ENCODE measurements at places on chromosomes 2 and 18.

- DNase-seq: no peak
These were observed 1250.1 kb upstream of the GYPC start for GRCh38 chr2:125405816-125406215.

DNA sequence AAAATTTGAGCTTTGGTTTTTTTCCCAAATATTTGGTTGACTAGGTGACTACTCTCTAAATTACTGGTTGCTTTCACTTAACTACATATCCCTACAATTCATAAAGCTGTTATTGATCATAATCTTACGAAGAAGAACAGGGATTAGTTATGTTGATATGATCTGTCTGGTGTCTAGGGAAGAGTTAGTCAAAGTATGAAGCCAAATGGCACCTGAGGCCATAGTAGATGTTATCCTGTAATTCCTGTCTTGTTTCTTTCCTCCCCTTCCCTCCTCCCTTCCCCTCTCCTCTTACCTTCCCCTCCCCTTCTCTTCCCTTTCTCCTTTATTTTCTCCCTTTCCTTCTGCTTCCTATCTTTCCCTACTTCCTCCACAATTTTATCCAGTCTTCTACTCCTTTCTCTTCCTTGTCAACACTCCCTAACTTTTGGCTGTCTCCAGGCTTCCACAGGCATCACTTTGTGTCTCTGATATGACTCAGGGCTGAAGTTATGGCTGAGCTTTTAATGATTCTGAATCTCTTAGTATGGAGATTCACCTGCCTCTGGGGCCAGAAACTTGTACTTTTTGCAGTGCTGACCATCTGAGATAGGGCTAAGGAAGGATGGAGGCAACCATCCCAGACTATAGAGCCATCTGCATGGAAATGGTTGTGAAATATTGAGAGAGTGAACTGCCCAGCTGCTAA is 149.9 kb upstream of the TCF4 start:
- DNase-seq: no peak

GRCh38 chr2:168751104-168751740 is 51.2 kb upstream of the NOSTRIN start:
- no peak for DNase-seq

DNA sequence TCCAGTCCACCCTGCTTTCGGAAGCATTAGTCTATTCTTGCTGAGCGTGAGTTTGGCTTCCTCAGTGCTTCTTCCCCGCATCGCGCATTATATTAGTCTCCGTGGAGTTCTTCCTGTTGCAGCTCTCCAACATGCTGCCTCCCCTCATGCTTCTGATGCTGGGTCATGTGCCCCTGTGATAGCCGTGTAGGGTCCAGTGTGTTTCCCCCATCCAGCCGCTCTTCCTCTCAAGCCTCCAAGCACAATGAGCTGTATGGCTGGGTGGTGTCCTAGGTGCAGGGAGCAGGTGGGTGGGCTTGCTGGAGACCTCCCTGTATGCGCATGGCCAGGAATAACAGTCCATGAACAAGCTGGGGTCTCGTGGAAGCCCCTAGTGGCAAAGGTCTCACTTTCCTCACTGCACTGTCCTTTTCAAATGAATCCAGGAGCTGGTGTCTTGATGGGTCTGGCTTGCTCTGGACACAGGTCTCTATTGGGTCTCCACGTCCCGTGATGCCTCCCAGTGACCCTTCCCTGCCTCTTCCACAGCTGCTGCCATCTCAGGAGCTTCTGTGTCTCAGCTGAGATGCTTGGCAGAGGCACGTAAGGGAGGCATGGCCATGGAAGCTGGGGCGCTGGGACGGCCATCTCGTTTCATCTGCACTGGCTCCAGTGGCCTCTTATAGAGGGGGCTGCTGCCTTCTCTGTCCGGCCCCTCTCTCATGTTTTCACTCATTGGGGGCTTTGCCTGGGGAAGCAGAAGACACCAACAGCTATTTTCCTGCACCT is 54.8 kb upstream of the HDAC4 start:
- DNase-seq: no peak

DNA sequence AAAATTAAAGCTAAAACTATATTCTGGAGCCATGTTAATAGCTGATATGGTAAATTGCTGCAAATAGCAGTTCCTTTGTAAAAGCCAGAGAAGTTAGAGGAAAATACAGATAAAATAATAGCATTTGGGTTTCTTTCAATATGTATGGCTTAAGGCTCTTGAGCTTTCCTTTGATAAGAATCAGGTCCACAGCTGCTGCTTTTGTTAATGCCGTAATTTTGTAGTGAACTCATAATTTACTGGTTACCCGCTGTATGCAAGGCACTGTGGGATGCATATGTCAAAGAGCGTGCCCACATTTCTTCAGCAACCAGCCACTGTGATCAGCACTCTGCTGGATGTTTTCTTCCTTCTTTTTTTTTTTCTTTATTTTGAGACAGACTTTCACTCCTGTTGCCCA is 79.1 kb downstream of the MOGAT1 start:
- no peak for DNase-seq

GRCh38 chr18:1848716-1849115 is 722.6 kb downstream of the METTL4 start:
- no peak for DNase-seq

GRCh38 chr2:107584577-107584976 is 242.1 kb upstream of the RGPD4 start:
- DNase-seq: no peak

DNA sequence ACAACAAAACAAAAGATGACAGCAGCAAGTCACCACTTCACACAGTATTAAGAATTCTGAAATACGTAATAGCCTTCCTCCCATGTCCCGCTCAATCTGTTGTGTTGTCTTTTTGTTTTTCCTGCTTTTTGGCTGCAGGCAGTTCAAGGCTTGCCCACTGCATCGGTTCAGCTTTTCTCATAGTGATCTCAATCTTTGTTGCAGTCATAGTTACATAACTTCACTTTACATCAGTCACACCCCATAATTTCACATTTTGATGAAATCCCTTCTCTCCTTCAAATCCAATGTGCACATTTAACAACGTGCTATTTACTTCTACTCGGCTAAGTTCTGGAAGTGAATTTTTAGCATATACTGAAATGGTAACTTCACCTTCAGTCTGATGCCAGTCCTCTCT is 33.8 kb upstream of the HAAO start:
- DNase-seq: no peak

DNA sequence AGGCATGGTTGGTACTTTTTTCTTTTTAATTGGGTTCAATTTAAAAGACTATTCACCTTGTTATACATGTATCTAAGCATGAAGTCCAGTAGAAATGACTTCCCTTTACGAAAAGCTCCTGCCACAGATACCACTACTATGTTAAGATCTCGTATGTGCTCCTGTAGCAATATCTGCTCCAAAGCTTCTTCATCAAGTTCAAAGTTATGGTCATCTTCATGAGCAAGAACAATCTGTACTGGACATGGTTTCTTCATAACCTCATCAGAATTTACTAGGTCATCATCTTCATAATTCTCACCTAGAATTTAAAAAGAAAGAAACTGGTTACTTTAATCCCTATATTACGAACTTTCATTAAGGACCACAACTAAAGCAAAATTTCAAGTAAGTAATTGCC is 33.9 kb downstream of the ATL2 start:
- DNase-seq: no peak

- no peak for DNase-seq
These were observed 59.6 kb upstream of the TMEM163 start for GRCh38 chr2:134778372-134778771.

GRCh38 chr2:11498543-11499034 is 32.6 kb upstream of the E2F6 start:
- DNase-seq: no peak

GRCh38 chr2:173948842-173949241 is 16.3 kb downstream of the SP3 start:
- no peak for DNase-seq

DNA sequence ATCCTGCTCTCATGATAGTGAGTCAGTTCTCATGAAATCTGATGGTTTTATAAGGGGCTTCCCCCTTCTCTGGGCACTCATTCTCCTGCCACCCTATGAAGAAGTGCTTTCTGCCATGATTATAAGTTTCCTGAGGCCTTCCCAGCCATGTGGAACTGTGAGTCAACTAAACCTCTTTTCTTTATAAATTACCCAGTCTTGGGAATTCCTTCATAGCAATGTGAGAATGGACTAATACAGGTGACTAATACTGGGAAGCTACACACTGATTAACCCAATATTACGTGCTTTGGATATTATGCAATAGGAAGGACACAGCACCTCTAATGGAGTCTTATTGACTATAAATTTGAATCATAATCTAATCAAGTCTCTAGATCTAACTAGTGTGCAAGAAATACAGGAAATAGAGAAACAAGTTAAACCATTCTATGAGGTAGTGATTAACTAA is 107.2 kb upstream of the ETAA1 start:
- DNase-seq: no peak

DNA sequence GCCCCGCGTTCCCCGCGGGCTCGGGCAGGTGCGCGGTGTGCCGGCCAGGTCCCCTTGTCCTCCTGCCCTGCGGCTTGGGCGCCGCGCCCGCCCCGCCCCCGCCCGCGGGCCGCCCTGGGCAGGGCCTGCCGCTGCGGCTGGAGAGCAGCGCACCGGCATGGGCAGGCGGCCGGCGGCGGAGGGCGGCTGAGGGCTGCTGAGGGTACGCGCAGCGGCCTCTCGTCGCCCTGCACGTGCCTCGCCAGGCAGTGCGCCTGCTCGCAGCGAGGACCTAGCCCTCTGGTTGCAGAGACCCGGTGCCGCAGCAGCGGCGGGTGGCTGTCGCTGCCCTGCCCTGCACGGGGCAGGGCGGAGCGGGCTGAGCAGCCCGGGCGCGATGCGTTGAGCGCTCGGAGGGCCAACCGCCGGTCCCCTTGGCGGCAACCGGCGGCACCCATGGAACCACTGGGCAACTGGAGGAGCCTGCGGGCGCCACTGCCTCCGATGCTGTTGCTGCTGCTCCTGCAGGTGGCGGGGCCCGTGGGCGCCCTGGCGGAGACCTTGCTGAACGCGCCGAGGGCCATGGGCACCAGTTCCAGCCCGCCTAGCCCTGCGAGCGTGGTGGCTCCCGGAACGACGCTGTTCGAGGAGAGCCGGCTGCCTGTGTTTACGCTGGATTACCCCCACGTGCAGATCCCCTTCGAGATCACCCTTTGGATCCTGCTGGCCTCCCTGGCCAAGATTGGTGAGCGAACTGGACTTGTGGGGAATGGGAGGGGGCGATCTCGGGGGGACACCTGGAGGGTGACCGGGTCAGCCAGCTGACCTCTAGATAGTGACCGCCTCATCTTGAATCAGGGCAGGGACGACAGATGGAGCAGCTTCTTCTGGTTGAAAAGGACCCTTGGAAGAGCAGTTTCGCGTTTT is at the start of gene SLC9A2:
SLC9A2 (plus strand) TSS at position 140 of the 906 bp plus-strand sequence; CDS start at position 436, 296 bp downstream.
- DNase-seq: no peak

GRCh38 chr2:122136056-122136455 is 380.6 kb downstream of the TSN start:
- no peak for DNase-seq

- DNase-seq: no peak
These were observed 455.4 kb upstream of the LRRTM4 start for GRCh38 chr2:77977471-77978063.

DNA sequence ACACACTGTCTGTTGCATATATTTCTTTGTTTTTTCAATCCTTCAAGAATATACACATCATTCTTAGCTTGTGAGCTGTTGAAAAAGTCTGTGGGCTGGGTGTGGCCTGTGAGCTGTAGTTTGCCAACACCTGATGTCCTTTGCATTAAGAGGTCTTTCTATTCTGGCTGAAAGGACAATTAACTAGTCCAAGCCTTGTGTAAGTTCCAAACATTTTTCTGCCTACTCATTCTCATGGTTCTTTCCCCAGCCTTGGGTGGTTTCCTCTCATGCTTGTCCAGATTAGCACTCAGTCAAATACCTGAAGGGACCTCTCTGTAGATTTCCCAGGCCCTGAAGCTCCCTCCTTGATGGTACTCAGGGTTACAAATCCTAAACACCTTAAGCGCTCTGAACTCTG is 57.8 kb upstream of the NABP1 start:
- no peak for DNase-seq

- no peak for DNase-seq
These were observed 129.8 kb downstream of the PXDN start for GRCh38 chr2:1614564-1614963.

GRCh38 chr2:33230195-33230594 is 246.3 kb upstream of the RASGRP3 start:
- no peak for DNase-seq

DNA sequence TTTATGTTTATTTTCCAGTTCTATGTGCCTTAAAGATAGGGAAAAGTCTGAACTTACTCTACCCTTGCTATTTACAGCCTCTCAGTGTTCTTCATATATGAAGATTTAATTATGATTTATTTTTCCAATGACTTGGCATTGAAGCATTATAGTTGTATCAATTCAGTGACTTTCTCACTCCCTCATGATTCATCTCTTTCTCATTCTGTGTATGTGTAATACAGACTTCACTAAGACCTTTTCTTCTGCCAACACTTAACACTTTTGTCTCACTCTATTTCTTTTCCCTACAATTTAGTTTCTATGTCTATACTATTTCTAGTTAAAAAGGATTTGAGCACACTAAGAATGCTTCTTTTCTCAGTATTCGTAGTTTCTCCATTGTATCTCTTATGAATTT is 1470.3 kb upstream of the ACVR2A start:
- no peak for DNase-seq

DNA sequence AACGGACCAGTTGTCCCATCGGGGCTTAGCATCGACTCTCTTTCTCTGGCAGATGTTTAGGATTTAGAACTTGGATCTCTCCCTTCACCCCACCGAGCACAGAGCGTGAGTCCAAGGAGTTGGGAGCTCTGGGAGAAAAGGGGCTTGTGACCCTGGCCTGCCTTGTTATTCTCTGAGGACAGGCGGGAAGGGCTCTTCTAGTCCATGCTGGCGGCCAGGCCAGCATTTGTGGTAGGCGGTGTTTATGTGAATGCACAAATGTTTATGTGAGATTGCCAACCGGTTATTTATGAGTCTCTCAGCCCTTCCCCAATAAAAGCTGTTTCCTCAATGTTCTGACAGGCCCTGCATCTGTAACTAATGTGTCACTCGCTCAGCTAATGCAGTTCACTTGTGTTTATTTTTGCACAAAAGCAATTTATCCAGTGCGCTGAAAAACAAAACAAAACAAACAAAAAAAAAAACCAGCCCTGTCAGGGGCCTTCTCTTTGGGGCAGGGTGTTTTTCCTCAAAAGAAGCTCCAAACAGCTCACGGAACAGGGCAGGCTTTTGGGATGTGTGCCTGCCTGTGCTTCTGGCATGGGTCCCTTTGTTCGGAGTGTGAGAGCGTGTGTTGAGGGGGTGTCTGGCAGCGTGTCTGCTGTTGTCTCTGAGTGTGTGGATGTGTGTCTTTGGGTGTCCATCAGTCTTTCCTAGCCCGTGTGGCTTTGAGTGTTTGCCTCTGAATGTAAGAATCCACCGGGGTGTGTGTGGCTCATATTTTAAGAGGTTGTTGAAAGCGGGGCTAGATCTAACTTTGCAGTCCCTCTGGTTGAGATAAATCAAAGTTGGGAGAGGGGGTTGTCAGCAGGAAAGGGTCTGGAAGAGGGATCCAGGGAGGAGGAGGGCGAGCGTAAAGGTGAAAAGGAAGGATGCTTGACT is 52.8 kb upstream of the HAAO start:
- DNase-seq: no peak

GRCh38 chr2:110770959-110771431 is 38.6 kb downstream of the ACOXL start:
- DNase-seq: no peak

GRCh38 chr2:9260464-9260918 is 53.9 kb downstream of the ASAP2 start:
- DNase-seq: no peak

All from activated CD4-positive, alpha-beta T cell treated with anti-CD3 and anti-CD28 coated beads for 24 hours (primary cell).